ENCODE measurements at places on chromosomes 12 and 14.

DNA sequence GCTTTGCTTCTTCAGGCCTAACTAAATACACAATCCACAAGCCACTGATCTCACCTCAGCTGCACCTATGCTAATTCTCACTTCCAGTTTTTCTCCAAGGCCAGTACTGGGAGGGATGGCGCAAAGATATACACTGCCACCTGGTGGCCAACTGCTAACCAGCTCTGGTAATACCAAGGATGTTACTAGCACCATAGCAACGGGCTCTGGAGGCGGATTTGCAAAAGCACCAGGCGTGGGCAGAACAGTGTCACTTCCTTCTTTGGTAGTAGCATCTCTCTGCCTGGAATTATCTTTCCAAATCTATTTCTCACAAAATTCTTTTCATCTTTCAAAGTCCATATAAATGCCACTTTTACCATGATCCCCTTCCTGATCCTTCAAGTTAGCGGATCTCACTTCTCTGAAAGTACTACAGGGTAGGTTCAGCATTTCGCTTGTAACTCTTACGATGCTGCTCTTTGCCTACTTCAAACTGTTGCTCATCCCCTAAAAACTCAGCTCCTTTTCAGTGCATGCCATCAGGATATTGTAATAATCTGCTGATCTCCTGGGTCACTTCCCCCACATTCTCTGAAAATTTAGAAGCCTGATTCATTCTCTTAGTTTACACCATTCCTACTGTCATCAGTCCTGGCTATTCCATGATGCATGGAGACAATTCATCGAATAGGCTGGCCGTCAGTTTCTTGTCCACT is 37.1 kb upstream of the FOXJ2 start:
- DNase-seq = peak; percentile 91

GRCh38 chr12:105107171-105107493 is 399 bp upstream of the WASHC4 start:
- DNase-seq = no peak

GRCh38 chr12:62841846-62842245 is 93.1 kb downstream of the PPM1H start:
- no peak for DNase-seq

DNA sequence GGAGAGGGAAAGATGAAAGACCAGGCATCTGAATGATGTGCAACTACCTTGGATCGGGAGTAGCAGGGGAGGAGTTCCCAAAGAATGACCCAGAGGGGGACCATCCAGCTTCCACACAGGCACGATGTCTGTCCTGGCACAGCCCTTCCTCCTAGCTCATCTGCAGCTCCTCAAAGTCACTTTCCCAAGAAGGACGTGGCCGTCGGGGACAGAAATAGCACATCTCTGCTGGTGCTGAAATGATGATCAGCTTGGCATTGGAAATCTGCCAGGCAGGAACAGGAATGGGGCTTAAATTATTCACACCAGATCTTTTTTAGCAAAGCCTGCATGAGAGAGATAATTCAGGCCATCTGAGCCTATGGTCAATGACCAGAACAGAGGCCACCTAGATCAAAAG is 41.7 kb downstream of the TSPAN11 start:
- DNase-seq = no peak

- no peak for DNase-seq
Measured at GRCh38 chr12:53166837-53167236, 13.7 kb upstream of the ZNF740 start.

DNA sequence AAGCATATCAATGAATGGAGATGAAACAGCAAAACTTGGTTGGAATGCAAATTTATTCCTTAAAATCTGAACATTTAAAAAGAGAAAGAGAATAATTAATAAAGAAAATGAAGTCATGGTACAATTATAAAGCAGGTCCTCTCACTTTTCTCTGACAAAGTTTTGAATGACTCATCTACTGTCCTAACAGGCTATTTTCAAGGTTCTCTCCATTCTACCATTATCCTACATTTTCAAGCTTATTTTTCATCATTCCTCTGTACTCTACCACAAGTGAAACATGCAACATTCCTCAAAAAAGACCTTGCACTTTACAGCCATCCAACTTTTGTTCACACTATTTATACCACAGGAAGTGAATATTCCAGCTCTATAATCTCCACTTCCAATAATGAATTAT is 36.9 kb upstream of the AP4S1 start:
- DNase-seq = peak; percentile 52

- DNase-seq = peak; percentile 17
Measured at GRCh38 chr12:68317047-68317667, 15.0 kb downstream of the MDM1 start.

GRCh38 chr14:106378191-106378590 is 851.8 kb downstream of the TMEM121 start:
- no peak for DNase-seq

DNA sequence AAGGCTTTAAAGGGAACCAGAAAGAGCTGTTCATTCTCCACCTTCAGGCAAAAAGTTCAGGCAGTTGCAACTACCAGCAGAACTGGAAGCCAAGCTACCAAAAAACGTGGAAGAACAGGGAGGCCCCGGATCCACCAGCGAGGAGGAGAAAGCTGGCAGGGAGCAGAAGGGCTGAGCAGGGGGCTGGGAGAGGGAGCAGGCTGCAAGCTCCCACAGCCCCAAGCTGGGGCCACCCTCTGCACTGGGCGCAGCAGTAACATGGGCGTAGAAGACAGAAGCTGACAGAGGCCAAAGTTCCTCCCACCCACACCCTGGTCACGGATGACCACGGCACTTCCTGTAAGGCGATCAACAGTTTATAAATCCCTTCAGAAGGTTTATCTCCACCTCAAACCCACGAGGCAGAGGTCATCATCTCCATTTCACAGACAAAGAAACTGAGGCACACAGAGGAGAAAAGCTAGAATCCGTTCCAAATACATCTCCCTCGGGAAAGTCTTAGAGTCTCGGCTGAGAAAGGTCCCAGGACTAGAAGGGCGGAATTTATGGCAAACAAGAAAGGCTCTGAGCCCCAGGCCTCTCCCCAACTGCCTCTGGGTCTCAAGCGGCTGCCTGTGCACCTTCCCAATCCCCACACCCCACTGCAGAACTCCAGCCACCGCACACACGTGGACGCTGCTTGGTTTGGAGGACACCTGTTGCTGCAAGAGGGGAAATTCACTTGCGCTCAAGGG is 1.8 kb downstream of the CCDC85C start:
- DNase-seq = peak; percentile 17

DNA sequence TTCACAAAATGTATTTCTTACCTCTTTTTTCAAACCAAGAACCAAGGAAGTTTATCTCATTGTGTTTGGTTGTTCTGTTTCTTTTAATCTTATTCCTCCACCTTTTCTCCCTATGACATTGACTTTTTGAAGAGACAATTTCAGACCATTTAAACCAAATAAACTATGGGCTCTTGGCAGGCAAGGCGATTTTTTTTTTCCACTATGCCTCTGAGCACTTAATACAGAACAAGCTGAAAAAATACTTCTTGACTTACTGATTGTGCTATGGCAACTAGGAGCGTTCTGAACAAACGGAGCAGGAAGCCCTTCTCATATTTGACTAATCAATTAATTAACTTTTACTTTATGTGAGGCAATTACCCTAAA is 98.0 kb downstream of the ZNF664 start:
- DNase-seq = no peak

- no peak for DNase-seq
Measured at GRCh38 chr14:60760644-60761364, 26.2 kb downstream of the MNAT1 start.

DNA sequence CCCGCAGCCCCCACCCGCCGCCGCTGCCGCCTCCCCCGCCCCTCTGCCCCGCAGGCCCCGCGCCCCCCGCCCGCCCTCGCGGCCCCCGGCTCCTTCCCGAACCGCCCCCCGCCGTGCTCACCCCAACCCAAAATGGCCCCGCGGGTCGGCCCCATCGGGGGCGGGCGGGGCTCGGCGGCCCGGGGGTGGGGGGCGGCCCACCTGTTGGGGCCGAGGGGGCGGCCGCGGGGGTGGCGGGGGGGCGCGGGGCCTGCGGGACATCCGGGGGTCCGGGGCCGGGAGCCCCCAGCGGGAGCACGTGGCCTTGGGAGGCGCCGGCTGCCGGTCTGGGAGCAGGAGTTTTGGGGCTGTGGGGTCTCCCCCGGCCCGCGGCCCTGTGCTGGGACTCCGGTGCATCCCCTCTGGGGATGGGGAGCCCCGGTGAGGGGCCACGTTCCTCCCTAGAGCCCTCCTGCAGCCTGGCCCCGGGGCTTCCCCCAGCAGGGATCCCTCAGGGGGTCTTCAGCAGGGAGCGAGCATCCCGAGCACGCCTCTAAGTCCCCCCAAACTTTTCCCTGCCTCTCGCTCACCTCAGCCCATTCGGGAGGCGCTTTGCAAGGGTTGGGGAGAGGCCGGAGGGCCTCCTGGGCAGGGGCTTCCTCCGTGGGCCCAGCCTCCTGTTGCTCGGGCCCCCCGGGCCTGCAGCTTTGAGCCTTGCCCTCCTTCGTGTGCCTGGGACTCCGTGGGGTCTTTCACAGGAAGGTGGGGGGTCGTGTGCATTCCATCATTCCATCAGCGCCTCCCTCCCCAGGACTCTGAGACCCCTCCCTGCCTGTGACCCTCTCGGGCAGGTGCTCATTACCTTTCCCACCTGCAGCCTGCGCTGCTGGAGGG is 710 bp downstream of the MTA1 start:
- no peak for DNase-seq

DNA sequence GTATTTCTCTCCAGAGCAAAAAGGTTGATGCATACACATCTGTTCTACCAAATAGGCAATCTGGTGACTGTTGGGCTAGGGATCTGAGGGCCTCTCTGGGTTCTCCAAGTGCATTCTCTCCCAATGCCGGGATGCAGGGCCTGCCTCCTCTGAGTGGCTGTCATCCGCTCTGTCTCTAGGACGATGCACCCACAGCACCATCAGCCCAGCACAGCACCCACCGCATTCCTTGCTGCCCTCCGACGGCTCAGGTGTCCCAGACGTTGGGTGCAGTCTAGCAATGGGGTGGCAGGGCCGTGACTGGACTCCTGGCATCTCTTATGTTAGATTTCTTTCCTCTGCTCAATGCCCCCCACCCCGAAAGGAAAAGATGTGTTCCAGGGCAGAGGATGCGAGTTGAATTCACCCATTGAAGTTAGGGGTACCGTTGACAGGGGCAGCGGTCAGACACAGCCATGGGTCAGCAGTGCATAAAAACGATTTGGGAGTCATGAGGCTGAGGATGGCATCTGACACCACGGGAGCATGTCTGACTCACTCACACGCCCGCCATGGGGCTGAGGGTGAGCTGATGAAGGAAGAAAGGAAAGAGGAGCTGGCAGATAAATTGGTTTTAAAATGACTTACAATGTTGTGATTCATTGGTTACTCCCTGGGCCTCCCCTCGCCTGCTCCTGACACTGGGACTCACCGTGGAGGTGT is 93.2 kb upstream of the C14orf180 start:
- no peak for DNase-seq

DNA sequence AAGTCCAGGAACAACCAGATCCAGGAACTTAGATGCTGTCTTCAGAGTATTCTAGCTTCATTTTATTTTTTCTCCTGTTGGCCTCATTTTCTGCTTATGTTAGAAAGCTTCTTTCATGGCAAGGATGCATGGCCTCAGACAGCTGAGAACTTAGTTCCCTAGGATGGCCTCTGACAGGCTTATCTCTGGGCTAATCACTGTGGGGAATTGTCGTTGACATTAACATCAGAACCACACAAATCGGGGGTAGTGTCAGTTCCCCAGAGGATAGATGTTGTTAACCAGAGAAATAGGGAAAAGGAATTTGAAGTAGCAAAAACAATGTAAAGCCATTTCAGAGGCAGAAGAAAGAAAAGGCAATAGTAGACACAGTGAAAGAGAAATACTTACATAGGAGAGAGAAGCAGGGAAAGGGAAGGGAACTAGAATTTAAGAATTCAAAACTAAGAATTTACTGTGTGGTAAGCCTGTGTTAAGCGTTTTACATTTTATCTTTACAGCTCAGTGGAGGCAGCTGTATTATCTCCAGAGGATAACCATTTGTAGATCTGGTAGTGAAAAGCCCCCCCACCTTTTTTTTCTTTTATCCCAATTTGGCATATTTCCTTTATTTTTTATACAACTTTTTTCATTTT is 21.8 kb downstream of the FUT8 start:
- no peak for DNase-seq

DNA sequence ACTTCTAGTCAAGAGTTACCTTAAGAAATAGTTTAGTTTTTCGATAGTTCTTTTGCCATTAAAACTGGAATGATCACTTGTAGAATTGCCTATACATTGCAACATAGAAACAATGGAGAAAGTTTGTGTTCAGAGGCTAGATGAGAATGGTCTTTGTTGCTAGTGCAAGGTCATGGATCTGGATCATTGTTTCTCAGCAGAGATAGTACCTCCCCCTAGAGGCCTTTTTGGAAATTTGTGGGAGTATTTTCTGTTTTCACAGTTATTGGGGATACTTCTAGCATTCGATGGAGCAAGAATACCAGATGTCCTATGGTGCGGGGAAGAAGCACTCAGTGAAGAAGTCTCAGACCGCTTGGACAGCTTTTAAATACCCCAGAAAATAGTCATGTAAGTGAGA is 138.8 kb upstream of the HMGA2 start:
- peak; percentile 88 for DNase-seq

- no peak for DNase-seq
Measured at GRCh38 chr12:100279607-100280244, 12.7 kb downstream of the SCYL2 start.

DNA sequence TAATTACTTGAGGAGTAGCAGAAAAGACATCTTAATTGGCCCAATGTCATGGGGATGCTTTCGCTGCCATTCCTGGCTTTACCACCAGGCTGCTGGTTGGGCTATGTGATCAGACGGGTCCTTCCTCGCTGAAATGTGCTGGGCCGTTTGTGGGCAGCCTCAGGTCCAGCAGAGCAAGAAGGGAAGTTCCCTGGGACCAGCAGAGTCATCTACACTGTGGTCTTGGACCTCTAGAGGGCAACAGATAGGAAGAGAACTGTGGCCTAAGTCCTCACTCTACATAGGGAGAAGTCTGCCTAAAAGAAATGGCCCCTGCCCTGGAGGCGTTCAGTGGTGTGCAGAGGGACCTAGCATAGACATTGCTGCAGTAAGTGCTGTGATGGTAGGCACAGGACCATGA is 10.9 kb downstream of the EVL start:
- DNase-seq = peak; percentile 52

GRCh38 chr12:97446895-97447294 is 15.7 kb upstream of the RMST start:
- DNase-seq = no peak

- DNase-seq = peak; percentile 59
Measured at GRCh38 chr14:68824517-68825347, 31.9 kb upstream of the ZFP36L1 start.

DNA sequence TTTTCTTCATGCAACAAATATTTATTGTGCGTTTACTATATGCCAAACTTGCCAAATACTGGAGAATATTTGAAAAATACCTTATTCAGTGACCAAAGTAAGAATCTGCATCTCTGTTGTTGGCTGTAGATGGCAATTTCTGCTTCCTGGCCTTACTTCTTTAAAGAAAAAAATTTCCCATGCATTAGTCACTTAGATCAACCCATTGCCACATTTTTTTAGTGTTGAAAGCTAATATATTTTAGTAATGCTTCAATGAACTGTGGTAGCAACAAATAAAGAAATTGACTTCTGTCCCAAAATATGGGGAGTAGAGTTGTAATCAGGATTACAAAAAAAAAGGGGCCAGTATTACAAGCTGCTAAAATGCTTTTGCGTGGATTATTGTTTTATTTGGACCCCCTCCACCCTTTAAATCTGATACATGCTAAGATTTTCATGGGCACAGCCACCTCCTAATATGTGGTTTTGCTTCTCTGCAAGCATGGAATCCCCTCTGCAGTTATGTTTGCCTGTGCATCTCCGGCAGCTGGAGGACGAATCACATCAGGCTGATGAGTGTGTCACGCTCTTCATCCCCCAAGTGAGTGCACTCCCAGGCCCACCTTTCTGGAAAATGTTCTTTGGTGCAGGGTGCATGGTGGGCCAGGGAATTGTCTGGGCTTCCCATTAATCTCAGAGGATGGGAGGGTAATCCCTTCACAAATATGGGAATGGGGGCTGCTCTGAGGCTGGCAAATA is 38.1 kb upstream of the PTCSC3 start:
- DNase-seq = no peak
